ENCODE measurements at places on chromosomes 4 and X. TPM values are rescaled to one million over a fixed set of nuclear protein-coding genes. Genes with fewer than 3 reads are reported as not detected.

DNA sequence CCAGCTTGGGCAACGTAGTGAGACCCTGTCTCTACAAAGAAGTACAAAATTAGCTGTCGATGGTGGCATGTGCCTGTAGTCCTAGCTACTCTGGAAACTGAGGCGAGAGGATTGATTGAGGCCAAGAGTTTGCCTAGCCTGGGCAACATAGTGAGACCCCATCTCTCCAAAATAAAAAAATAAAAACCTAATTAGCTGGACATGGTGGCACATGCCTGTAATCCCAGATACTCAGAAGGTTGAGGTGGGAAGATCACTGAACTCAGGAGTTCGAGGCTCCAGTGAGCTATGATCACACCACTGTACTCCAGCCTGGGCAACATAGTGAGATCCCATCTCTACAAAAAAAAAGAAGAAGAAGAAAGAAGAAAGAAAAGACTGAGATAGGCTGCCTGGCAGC, 17.4 kb downstream of the PLAC1 start:
- DNase-seq = no peak

Gene COX7B2
- total RNA-seq = not detected

DNA sequence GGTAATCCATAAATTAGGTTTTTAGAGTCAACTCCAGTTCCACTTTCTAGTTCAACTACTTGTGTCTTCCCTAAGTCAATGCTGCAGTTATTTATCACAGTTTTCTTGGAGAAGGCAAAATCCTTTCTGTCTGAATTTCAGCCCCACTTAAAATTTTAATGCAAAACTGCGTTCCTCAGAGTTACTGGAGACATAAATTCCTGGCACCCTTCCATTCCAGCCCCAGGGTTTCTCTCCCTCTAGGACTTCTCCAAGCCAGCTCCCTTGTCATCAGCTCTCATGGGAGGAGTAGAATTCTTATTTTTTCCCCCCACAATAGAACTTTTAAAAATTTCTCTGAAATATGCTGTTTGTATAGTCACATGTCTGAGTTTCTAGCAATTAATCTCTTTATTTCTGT, 50.6 kb upstream of the PHOX2B start:
- DNase-seq = no peak

Gene ASB12
- not detected for total RNA-seq

GRCh38 chrX:17656035-17656418, 81.3 kb upstream of the SCML1 start:
- no peak for DNase-seq

- DNase-seq = no peak
These were observed 1.4 kb downstream of the TMA16 start for GRCh38 chr4:163495900-163496299.

Gene HPGDS
- total RNA-seq = 1.5 TPM

- no peak for DNase-seq
These were observed 103.3 kb upstream of the PCDH18 start for GRCh38 chr4:137635601-137636000.

- no peak for DNase-seq
These were observed 72.9 kb downstream of the CLDN34 start for GRCh38 chrX:10039821-10040793.

GRCh38 chrX:78133238-78133960, 6.1 kb downstream of the TAF9B start:
- DNase-seq = no peak

GRCh38 chrX:134006484-134007161, 21.2 kb upstream of the GPC3 start:
- no peak for DNase-seq

- no peak for DNase-seq
These were observed 1079.6 kb upstream of the PABPC4L start for GRCh38 chr4:135281230-135281629.

GRCh38 chrX:40158036-40158706, 60.4 kb upstream of the BCOR start:
- DNase-seq = peak; percentile 46

DNA sequence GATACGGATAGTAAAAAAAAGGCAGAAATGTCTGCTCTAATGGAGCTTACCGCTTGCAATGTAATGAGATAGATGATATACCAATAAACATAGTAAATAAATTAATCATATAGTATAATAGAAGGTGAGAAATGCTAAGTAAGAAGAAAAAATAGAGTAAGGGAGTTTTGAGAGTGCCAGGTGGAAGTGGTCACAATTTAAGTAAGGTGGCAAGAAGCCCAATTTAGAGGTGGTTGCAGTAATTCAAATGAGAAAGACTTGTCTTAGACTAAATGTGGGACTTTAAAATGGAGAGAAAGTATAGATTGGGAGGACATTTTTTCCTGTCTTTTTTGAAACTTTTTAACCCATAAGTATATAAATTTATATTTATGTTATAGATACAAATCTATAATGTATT, 26.0 kb downstream of the TBC1D19 start:
- no peak for DNase-seq

DNA sequence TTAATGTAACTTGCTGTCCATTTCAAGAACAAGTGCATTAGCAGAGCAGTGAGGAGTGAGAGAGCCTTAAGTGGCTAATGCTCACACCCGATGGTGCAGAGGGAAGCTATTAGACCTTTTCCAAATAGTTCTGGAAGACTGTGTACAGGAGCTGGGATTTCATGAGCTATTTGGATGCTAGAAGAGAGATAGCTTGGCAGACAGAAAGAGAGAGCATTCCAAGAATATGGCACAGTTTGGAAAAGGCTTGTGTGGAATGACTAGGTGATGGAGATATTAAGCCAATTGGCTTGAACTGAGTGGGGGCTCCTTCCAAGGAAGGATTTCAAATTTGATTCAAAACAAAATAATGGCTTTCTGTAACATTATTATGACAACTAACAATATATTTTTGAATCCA, 1097.2 kb upstream of the TENM3 start:
- DNase-seq = no peak

Gene PROM1
- not detected for total RNA-seq

Gene GNRHR
- total RNA-seq = not detected

Gene DTHD1
- 1.5 TPM for total RNA-seq

- no peak for DNase-seq
These were observed 65.2 kb downstream of the FBXO8 start for GRCh38 chr4:174218127-174218790.

- no peak for DNase-seq
These were observed 7.0 kb downstream of the LAGE3 start for GRCh38 chrX:154471839-154472684.

- DNase-seq = no peak
These were observed 51.7 kb downstream of the GASK1B start for GRCh38 chr4:158121161-158121579.

DNA sequence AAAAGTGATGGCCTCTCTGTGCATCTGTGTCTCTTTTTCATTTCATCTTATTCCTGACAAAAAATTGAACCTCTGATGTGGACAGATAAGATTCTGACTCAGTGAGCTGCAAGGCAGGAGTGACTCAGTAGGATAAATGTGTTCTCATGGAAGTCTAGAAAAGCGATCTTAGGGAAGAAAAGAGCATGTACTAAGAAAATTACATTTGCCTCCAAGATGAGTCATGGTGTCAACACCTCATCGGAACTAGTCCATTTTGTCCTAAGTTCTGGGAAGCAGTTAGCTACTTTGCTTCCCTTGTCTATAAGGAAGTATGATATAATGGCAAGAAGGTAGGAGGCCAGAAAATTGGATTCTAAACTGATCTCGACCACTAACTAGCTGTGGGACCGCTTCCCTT, 83.5 kb upstream of the AFF2 start:
- DNase-seq = no peak

- DNase-seq = no peak
These were observed 17.3 kb upstream of the FGF5 start for GRCh38 chr4:80249144-80249543.

Gene ANXA10
- total RNA-seq = not detected

Gene STATH
- not detected for total RNA-seq

GRCh38 chr4:111393781-111394180, 751.5 kb upstream of the FAM241A start:
- DNase-seq = no peak

Gene ATOH1
- total RNA-seq = not detected

GRCh38 chr4:176444741-176445140, 125.0 kb downstream of the SPCS3 start:
- DNase-seq = no peak

GRCh38 chrX:40414335-40414734, 166.4 kb upstream of the ATP6AP2 start:
- DNase-seq = no peak

- no peak for DNase-seq
These were observed 17.7 kb downstream of the OGT start for GRCh38 chrX:71550578-71550977.

Gene TMPRSS11B
- not detected for total RNA-seq

DNA sequence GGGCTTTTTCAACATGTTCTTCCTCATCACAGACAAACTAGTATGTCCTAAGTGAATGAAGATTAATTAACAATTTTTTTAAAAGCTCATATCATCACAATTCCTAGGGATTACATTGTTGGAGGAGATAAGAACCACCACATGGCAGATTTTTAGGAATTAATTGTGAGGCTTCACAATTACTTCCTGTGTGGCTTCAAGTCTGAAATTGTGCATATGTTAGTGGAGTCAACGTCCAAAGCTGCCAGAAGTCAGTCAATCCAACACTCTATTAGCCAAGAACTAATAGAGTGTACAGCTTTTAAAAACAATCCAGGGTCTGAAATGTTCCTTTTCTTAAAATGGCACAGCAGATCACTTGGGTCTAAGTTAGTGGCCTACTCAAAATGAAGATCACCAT, 49.3 kb upstream of the C1QTNF7 start:
- no peak for DNase-seq

Gene TBC1D9
- total RNA-seq = not detected

Gene PABPC5
- not detected for total RNA-seq

DNA sequence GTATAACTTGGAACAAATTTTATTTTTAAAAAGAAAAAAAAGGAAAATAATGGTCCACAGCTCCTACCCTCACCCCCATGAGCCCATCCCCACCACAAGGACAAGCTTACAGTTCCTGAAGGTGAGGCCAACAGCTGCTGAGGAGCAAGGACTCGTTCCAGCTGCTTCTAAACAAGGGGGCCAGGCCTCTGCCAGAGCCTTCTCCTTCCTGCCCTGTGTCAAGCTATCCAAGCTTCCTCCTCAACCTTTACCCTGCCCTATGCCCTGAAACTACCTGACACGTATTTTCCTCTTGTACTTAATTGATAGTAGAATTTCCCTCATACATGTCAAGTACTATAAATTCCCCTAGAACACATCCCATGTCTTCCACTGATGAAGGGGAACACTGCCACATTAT, 8.8 kb downstream of the SH3D19 start:
- DNase-seq = no peak

- no peak for DNase-seq
These were observed 90.2 kb downstream of the CPZ start for GRCh38 chr4:8682725-8683124.

DNA sequence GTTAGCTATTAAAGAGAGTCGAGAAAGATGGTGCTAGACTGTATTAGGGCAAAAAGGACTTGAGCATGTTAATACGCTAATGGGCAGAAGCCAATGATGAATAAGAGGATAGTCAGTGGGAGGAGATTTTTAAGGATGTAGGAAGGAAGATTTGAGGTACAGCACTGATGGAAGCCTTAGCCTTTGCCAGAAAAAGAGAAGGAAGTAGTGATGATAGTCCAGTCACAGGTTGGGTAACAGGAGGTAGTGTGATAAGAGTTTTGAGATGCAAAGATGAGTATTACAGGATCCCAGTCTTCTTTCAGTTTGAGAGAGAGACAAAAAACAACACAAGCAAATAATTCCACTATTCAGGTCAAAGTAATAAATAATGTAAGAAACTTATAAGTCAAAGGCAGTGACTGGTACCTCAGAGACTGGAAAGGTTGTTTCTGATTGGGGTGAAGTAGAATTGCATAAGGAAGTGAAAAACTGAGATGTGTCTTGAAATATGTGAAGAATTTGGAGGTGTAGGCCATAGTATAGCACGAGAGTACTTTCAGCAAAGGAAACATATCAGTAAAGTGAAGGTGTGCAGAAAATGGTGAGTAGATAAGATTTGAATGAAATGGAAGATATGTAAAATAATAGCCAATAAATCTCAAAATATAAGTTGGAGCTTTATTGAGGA, 22.1 kb upstream of the NDNF start:
- DNase-seq = no peak

DNA sequence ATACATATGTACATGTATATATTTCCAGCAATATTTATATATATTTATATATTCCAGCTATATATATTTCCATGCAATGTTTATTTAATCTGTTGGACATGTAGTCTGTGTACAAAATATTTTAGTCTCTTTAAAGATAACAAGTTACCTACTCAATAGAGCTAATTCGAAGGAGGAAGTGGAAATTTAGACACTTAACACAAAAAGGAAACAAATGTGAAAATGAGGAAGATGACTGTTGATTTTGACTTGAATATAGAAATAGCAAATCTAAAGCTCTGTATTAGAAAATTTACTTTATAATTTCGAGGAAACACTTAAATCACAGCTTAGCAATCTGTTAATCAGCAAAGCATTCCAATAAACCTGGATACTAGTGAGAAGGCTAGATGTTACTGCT, 1064.4 kb downstream of the PCDH7 start:
- no peak for DNase-seq

Measured in activated CD4-positive, alpha-beta memory T cell treated with anti-CD3 and anti-CD28 coated beads, Interleukin-2, amount 10 ng/mL, durations not matched to agents 7 days and 5 days (primary cell).